Smooth muscle cell of the umbilical artery (primary cell): ENCODE measurements at places on chromosomes 6 and 20. TPM values are rescaled to one million over a fixed set of nuclear protein-coding genes. Genes with fewer than 3 reads are reported as not detected.

Gene LY6G6C
- not detected in 2 replicates for total RNA-seq

Gene GPX5
- total RNA-seq, result not detected in 2 replicates

Gene DYNLT2
- 0.83 and 1.2 TPM in 2 replicates for total RNA-seq

Gene MMP24
- 0.89 and 1.0 TPM in 2 replicates for total RNA-seq

Gene WFDC5
- total RNA-seq, result not detected in 2 replicates
